ENCODE measurements at places on chromosomes 16 and 17.

DNA sequence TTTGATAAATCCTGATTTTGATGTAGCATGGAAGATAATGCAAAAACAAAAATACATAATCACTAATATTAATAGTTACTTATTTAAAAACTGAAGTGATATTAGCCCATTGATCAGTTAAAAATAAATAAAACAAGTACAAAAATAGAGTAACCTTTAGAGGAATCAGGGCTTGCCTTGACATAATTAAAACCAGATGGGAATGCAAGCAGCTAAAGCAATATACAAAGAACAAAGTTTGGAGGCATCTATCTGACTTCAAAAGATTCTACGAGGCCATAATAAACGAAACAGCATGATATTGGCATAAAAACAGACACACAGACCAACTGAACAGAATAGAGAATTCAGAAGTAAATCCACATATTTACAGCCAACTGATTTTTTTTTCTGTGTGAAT is 15.0 kb upstream of the HEATR3 start:
- no peak for DNase-seq

- DNase-seq, result no peak
Observed at GRCh38 chr17:3503285-3503684, 27.5 kb downstream of the ASPA start.

DNA sequence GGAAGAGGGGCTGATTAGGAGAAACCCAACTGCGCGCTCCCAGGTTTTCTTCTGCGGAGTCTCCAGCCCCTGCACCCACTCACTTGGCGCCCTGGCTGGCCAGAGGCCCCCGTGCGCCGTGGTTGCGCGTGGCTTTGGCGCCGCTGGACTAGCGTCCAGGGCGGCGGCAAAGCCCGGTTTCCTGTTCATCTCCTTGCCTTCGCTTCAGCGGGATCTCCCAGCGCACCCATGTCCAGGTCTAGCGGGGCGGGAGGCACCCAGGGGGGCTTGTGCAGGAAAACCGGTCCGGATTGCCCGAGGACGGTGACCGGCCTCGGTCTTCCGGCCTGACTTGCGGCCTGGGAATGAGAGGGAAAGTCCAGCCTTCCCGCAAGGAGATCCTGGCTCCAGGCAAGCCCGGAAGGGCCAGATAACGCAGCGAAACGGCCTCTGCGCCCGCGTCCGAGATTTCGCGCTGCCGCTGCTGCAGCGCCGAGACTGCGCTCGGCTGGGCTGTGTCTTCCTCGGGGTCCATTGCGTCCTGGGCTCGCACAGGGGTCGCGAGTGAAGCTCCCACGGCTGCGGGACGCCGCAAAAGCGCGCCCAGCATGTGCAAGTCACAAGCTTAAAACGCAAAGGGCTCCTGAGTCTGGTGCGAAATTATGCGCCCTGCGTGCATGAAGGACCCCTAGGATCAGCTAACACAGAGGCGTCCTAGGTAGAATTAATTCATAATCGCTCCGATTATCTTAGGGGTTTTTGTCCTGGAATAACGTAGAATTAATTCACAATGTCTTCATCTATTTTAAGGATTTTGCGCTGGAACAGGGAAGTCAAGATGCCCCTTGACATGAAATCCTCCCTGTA is 5.7 kb downstream of the FOXF1 start:
- no peak for DNase-seq

DNA sequence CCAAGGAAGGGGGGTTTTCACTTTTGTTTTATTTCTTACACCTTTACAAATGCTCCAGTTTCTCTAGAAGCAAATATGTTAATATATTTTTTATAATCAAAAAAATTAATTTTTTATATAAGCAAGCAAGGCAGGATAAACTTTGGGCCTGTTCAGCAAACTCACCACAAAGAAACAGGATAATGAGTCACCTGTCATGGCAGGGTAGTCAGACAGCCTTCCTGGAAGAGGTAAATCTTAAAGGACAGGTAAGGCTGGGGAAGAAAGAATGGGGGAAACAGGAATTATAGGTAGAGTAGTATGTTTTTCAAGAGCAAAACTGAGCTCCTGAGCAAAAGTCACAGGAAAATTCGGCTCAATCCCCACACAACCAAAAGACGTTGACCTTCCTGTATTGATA is 186.3 kb upstream of the SOX9 start:
- no peak for DNase-seq

DNA sequence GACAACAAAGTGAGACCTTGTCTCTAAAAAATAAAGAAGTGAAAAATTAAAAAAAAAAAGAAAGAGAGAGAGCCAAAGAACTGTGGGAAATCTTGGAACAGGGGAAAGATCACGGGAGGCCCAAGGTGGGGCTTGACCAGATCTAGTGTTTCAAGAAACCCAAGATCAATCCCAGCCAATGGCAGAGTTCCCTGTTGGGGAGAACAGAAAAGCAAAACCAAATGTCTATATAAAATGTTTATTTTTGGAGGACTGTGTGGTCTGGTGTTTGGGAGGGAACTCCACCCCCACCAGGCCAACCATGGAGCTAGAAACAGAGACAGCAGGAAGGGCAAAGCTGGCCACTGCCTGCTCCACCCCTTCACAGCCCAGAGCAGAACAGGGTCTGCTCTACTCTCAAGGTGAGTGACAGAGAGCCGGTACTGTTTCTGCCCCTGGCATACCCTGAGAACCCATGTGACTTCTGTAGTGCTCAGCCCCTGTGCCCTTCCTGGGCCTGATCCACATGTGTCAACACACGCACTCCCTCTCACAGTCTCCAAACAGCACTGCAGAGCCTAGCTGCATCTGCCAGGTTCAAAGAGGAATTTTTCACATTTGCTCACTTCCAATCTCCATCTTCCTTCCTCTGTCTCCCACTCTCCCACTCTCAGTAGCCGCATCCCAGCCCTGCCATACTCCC is 3.7 kb downstream of the TMEM101 start:
- DNase-seq, result no peak

DNA sequence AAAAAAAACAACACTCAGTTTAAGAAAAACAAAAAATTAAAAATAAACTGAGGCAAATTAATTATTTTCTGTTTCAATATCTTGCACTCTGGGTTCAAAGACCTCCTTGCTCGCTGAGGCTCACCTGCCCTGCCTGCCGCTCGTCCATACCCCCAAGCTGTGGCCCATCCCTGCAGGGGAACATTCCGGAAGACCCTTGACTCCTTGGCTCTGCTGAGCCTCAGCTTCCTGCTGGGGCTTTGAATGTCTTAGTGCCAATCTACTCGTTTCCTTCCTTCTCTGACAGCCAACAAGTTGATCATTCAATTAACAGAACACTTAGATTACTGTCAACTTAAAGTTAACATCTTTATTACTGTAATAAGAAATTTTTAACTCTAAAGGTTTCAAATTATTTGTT is 24.3 kb downstream of the G6PC1 start:
- no peak for DNase-seq

DNA sequence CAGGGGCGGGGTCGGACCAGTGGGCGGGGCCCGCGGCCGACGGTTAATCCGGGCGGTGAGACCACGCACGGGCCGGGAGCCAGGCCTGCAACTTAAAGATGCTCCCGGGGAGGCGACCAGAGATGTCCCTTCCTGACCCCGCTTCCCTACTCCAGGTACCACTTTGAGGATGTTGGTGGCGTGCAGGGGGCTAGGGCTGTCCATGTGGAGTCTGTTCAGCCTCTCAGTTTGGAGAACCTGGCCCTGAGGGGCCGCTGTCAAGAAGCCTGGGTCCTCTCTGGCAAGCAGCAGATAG is 580 bp downstream of the RANGRF start:
- no peak for DNase-seq

DNA sequence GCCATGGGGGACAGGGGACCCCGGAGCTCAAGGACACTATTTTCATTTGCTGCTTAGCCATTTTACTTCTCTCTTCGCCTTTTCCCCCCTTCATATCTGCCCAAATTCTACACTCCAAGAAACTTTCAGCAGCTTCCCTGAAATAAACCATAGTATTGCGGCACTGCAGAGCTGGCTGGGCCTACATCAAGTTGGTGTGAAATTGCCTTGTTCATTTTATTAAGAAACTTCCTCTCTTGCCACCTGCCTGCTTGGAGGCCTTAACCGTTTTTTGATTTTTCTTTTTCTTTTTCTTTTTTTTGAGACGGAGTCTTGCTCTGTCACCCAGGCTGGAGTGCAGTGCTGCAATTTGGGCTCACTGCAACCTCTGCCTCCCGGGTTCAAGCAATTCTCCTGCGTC is 7.4 kb upstream of the CPNE2 start:
- no peak for DNase-seq

- DNase-seq, result no peak
Observed at GRCh38 chr16:51497541-51498211, 346.6 kb upstream of the SALL1 start.

DNA sequence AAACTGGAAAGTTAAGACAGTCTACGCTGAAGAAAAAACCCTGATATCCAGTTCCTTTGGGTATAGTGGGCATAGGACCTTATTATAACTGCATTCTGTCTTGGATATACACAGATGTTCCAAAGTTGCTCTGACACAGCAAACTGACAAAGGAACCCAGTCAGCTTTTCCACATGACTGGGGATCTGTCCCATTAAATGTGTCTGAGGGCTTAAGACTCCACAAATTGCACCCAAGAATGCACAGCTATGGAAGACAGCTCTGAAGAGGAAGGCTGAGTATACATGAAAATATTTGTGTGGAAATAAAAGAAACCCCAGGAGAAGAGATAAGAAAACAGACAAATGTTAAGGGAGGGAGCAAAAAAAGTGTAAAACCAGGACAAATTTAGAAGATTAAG is 114.1 kb downstream of the SPAG9 start:
- no peak for DNase-seq

DNA sequence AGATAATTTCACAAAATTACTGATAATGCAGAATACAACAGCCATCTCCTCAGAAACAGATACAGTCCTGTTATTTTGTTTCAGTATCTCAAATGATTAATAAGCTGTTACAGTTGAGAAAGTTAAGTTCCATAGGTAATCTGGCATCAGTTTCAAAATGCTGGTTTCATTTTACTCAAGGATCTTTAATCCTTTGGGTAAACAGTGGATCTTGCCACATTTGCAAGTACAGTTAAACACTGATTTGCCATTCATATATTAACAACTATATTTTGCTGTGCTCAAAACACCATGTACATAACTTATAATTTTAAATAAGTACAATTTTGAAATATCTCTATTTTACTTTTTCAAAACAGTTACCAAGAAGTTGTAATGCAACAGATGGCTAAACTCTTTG is 31.2 kb downstream of the RPGRIP1L start:
- DNase-seq, result no peak

GRCh38 chr16:27326738-27327585 is 13.2 kb downstream of the IL4R start:
- no peak for DNase-seq

DNA sequence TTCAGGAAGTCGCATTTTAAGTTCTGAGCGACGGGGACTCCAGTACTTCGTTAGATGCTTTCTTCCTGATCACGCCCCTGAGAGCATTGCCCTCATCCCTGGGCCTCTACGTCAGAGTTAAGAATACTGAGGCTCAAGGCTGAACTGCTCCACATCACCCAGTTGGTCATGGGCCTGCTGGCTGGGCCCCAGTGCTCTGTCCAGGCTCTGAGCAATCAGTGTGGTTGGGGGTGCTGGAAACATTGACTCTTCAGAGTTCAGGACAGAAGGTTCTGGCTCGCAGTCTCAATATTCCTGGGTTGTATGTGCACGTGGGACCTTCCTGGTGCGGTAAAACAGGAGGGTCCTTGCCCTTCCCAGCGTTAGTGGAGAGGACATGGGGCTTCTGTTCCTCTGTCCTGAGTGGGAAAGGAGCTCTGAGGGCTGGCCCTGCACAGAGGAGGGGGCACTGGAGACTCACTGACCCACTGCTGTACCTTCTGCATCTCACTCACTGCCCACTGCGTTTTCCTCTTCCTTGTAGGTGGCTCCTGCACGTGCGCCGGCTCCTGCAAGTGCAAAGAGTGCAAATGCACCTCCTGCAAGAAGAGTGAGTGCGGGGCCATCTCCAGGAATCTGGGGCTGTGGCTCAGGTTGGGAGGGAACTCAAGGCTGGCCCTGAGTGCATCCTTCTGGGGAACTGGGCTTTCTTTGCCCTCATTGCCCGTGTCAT is 518 bp downstream of the MT1E start:
- no peak for DNase-seq

- no peak for DNase-seq
Observed at GRCh38 chr17:27567563-27567859, 63.5 kb upstream of the LGALS9 start.

- no peak for DNase-seq
Observed at GRCh38 chr17:40938981-40939380, 1.5 kb upstream of the KRT23 start.

DNA sequence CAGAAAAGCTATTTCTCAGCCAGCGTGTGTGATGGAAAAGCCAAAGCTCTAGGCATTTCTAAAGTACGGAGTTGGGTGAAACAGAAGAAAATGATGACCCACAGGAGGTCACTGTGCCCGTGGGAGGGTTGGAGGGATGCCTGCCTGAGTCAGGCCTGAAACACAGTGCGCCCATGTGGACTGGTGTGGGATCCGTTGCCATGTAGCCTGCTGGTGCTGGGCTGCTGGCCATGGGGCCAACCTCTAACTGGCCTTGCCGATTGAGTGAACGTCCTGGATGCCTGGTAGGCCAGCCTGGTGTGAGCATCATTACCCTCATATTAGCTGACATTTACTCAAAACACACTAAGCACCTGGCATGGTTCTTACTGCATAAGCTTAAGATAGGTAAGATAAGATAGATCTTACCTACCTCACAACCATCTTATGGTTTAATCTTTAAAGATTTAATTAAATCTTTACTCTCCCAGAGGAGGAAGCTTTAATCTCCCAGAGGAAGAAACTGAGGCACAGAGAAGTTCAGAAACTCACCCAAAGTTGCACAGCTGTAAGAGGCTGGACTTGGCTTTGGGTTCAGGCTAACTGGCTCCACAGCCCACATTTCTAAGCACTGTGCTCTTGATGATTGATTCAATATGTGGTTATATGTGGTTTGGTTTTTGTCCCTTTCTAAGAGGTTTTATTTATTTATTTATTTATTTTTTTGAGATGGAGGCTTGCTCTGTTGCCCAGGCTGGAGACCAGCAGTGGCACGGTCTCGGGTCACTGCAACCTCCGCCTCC is 15.7 kb downstream of the MGAT5B start:
- no peak for DNase-seq

DNA sequence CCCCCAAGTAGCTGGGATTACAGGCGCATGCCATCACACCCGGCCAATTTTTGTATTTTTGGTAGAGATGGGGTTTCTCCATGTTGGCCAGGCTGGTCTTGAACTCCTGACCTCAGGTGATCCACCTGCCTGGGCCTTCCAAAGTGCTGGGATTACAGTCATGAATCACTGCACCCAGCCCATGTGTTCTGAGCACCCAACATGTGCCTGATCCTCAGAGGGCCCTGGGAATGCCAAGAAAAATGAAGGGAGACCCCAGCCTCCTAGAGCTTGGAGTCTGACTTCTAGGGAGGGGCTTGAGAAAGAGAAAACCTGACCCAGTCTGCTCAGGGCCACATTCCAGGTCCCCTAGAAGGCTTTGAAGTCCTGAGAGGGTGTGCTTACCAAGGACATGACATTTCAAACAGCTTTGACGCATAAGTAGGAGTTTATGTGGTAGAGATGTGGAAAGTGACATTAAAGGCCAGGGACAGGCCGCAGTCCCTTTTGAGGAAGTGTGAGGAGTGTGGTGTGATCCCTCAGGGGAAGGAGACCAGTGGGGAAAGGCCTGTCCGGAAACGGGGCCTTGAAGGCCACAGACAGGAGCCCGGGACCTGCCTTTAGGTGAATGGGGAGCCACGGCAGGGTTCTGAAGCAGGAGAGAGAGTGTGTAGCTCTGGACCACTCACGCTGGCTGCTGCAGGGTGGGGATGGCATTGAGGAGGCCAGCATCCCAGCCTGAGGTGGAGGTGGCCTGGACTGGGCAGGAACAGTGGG is 1.1 kb upstream of the CCL22 start:
- no peak for DNase-seq

- DNase-seq, result no peak
Observed at GRCh38 chr16:15701975-15702970, 52.2 kb downstream of the NDE1 start.

GRCh38 chr17:50783905-50784304 is 16.6 kb upstream of the ANKRD40CL start:
- no peak for DNase-seq
